Tracheal epithelial cell (primary cell): ENCODE measurements at places on chromosomes 12 and 14. TPM values are rescaled to one million over a fixed set of nuclear protein-coding genes. Genes with fewer than 3 reads are reported as not detected.

The NTN4 gene
- total RNA-seq: 47.5 and 108 TPM in 2 replicates

The NELL2 gene
- total RNA-seq: under 0.01 TPM in 1 of 2 replicates, not detected in the other

The CLEC14A gene
- 0.21 and 0.24 TPM in 2 replicates for total RNA-seq

The MANSC4 gene
- not detected in 2 replicates for total RNA-seq

The HOXC6 gene
- 0.48 TPM in 1 of 2 replicates, not detected in the other for total RNA-seq

The GPR68 gene
- 0.85 and 6.7 TPM in 2 replicates for total RNA-seq

The MYO1H gene
- total RNA-seq: not detected in 2 replicates

The ACRBP gene
- not detected in 2 replicates for total RNA-seq

The NEUROD4 gene
- not detected in 2 replicates for total RNA-seq

The GALNT6 gene
- 23.7 and 61.9 TPM in 2 replicates for total RNA-seq
